ENCODE measurements at places on chromosomes 7 and 10.

DNA sequence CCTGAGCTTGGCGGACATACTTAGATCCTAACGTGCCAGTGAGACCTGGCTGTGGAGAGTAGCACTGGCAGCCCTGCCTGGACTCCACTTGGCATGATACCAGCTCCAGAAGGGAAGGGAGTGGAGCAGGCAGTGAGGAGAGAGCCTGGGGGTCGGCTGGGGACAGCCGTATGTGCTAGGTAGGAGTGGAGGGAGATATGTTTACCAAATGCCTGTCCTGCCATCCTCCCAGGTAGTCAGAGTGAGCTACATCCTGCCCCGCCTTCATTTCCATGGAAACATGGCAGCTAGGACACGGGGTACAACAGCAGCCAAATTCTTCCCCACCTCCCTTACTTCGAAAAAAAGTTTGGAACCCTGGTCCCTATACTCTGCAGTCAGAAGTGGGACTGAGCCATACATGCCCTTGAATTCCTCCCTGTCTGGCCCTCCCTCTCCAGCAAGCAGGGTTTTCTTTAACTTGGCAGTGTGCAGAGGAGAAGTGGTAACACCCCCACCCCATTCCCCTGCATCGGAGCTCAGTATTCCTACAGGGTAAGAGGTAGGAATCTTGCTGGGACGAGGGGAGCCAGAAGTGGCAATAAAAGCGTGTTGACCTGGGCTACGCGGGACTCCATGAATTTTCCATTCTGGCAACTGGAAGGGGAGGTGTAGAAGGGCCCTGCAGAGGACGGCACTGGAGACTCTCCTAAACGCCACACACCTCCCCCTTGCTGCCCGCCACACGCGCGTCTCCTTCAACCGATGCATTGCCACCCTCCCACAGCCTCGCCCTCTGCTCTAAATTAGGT lies 20.0 kb upstream of the SMO start:
- no peak for DNase-seq

- no peak for DNase-seq
These were observed 38.6 kb downstream of the VOPP1 start for GRCh38 chr7:55533729-55534080.

GRCh38 chr7:96188174-96188581 lies 133.7 kb downstream of the SLC25A13 start:
- peak; percentile 20 for DNase-seq

DNA sequence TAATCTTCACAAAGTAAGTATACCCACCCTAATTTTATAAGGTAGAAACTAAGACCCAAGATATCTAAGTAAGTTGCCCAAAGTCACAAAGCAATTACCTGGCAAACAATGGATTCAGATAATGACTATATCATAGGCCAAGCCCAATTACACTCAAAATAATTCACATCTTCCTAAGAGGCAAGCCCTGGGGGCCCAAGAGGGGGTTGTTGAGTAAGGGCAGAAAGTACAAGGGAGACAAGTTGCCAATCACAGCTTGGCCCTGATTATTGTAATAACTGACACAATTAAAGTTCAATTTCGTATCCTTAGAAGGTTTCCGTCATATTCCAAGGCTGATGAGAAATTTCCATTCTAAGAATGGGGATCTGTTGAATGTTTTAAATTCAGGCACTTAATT lies 91.4 kb downstream of the NPSR1 start:
- DNase-seq, result no peak

- no peak for DNase-seq
These were observed 54.8 kb downstream of the ATAD1 start for GRCh38 chr10:87763086-87763861.

- DNase-seq, result peak; percentile 79
These were observed 65.9 kb downstream of the BBS9 start for GRCh38 chr7:33195264-33195663.

DNA sequence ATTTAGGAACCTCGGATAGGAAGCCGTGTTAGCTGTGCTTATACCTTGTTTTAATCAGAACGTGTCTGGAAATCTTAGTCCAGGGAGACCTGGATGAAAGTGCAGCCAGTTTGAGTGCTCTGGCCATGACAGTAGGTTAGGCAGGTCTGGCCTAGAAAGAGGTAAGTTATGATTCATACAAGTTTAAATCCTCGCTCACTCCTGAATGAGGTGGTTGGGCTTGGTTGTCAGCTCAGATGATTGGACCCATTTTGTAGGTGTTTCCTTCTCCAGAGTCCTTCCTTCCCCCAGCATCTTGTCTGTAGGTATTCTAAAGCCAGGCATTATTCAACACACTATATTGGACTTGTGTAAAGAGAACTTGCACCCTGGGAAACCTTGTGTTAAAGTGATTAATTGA lies 561.9 kb upstream of the GALNT17 start:
- DNase-seq, result no peak

- no peak for DNase-seq
These were observed 76.5 kb downstream of the AFAP1L2 start for GRCh38 chr10:114327537-114328440.

DNA sequence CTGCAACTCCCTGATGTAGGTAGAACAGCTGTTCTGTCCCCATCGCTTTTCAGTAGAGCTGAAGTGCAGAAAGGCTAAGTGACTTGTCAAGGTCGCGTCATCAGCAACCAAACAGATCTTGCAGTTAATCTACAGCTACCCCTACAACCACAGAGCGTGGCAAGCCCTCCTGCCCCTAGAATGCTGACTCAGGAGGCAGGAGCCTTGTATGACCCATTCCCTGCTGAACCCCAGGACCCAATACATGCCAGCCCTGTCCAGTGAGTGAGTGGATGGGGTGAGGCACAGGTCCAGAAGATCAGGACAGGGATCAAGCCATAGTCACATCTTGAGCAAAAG lies 26.6 kb upstream of the GJD4 start:
- DNase-seq, result no peak

DNA sequence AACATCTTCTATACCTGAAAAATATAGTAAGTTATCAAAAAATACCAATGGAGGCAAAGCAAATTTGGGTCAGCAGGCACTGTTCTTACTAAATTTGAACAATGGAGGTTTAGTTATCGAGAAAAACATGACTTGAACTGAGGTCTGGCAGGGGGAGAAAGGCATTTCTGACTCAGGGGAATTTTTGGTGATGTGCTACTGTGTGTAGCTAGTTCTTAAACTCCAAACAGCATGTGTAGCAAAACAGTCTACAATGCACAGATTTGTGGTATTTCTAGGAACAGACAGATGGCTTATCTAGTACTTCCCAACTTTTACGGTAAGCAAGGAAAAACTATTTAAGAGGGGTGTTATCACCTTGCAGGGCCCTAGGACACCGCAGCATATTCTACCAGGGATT lies 311.6 kb upstream of the LRRN3 start:
- no peak for DNase-seq

GRCh38 chr10:1132584-1132983 lies 76.4 kb downstream of the WDR37 start:
- no peak for DNase-seq

GRCh38 chr10:96826438-96826837 lies 5.7 kb upstream of the LCOR start:
- no peak for DNase-seq

DNA sequence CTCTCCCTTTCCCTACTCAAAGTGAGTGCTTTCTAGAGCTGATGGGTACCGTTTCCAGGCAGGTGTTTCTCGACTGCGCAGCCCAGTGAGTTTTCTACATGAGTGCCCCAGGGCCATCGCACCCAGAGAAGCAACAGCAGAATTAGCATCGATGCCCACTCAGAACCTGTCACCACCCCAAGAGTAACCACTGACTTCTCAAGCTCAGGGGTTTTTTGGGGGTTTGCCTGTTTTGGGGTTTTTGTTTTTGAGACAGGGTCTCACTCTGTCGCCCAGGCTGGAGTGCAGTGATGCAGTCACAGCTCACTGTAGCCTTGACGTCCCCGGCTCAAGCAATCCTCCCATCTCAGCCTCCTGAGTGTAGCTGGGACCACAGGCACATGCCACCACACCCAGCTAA lies 25.7 kb downstream of the SNX8 start:
- no peak for DNase-seq

DNA sequence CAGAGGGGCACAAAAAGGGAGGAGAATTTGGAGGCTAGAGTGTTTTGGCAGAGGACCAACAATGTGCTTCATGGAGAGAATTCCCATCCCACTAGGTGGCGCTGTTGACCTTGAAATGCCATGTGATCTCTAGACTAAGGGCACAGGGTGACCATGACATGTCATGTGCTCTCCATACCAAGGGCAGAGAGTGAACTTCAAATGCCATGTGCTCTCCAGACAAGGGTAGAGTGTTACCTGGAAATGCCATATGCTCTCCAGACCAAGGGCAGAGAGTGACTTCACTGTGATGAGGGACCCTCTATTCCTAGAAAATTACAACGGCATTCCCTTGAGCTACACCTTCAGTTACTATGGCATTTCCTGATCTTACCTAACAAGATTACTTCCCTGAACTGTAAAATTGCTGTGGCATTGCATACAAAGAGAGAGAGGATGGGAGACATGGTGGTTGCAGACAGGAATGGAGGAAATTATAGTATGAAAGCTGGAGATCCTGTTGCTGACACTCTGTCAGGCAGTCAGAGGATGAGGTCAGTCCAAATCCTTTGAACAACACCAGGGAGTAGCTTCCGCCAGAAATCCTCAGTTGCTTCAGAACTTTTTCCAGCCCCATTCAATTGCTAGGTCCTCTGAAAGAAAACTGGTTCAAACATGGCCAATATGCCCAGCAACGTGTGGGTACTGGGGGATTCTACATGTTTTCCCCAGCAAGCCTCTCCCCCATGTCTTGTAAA lies 60.9 kb upstream of the ACSM6 start:
- DNase-seq, result peak; percentile 43

- peak; percentile 56 for DNase-seq
These were observed 290.7 kb downstream of the CCDC3 start for GRCh38 chr10:12710594-12711349.

All from astrocyte (in vitro differentiated cells and primary cell).